Aorta (tissue), 5 donors: ENCODE measurements at places on chromosomes 7 and 10.

- DNase-seq, result peak; percentile 88
These were observed 63.9 kb downstream of the TMEM209 start for GRCh38 chr7:130141161-130141883.

DNA sequence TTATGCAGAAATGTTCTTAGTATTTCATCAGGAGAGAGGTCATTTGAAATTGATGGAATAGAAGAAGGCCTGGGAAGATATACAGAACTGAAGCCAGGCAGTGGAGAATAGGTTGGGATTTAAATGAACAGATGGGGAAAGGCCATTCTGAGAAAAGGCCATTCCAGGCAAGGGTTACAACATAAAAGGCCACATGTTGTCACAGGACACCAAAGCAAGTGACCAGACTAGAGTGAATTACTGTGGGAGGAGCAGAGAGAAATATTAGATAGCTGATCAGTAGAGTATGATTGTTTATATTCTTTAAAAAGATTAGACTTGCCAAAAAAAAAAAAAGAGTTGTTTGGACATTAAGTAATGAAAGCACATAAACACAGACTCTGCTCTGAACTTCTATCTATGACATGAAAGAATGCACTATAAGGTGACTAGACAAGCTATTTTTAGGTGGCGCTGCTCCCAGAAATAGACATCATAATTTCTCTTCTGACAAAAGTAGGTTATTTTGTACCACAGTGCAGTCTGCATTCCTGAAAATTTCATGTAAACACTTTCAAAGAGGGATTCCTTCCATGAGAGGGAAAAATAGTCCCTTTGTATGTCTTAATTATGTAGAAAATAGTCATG is 55.2 kb upstream of the DKK1 start:
- no peak for DNase-seq

- no peak for DNase-seq
These were observed 244.4 kb upstream of the SLC26A5 start for GRCh38 chr7:103690242-103690974.

DNA sequence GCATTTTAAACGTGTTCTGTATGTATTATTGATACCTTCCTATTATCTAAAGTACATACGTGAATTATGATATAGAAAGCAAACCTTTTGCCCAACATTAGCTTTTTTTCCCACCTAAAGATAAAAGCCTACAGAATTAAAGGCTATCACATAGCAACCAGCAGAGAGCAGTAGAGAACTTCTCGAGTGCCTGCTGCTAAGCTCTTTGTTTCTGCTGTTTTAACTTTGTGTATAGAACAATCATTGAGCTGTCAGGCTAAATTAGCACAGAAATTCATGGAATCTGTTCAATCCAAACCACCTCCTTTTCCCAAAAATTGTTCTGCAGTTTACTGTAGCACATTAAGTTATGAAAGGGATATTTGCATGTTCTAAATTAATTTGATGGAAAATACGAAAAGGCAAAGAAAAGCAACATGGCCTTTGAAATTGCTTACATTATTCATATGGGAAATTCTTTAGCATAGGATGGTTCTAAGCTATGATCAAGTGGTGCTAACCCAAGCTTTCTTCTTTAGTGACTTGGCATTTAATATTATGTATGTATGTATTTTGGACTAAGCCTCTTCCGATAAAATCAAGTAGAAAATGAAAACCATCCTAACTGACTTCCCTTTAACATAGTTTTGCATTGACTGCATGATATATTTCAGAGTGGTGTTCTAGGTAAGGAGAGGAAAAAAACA is 1288.5 kb downstream of the GATA3 start:
- DNase-seq, result no peak

DNA sequence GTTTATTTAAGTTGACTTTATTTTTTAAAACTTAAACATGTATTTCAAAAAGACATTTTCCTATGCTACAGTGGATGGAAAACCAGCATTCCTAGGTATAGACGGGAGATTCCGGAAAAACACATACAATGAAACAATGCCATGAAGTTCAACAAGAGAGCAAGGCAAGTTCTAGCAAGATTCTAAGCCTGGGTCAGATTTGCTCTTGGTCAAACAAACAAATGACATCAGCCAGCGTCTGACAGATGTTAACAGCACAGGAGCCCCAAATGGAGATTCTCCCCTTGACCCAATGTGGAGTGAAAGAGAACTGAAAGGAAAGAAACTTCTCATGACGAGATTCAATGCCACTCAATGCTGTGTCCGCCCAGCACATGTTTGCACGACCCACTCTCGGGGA is 149.9 kb downstream of the NEURL1 start:
- DNase-seq, result no peak

- DNase-seq, result no peak
These were observed 221.0 kb downstream of the TWIST1 start for GRCh38 chr7:18896343-18896975.

DNA sequence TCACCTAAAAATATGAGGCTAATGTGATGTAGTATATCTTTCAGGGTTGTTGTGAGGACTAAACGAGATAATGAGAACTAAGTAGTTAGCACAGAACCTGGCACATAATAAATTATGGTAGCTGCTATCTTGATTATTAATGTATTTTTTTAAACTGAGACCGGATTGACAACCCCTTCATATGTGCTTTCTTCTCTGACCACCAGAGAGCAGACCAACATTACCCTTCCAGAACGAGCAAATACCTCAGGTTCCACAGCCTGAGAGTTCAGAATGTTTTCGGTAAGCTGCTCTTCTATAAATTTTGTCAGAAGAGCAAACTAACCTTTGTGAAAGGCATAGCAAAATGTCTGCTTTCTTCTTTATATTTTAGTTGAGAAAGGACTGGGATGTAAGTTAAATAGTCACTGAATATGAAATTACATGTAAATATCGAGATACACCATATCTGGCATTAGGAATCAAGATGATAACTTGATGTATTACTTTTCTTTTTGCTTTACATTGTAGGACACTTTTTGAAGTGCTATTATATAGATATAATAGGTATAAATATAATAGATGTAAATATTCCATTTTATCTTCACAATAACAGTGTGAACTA is 13.6 kb upstream of the BPGM start:
- DNase-seq, result no peak

DNA sequence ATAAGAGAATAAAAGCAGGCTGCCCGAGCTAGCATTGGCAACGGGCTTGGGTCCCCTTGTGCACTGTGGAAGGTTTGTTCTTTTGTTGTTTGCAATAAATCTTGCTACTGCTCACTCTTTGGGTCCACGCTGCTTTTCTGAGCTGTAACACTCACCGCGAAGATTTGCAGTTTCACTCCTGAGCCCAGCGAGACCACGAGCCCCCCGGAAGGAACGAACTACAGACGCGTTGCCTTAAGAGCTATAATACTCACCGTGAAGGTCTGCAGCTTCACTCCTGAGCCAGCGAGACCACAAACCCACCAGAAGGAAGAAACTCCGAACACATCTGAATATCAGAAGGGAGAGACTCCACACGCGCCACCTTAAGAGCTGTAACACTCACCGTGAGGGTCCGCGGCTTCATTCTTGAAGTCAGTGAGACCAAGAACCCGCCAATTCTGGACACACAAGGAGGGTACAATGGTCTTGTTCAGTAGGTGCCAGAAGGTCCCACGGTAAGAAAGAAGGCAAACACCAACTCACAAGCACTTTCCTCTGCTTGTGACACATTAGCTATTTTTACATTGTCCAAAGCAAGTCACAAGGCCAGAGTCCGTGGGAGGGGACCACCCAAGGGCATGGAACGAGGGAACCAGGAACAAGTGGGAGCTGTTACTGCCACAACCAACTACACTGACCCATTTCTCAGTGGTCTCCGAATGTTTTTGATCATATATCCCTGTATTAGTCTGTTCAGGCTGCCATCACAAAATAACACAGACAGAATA is 29.2 kb upstream of the CACUL1 start:
- DNase-seq, result no peak

DNA sequence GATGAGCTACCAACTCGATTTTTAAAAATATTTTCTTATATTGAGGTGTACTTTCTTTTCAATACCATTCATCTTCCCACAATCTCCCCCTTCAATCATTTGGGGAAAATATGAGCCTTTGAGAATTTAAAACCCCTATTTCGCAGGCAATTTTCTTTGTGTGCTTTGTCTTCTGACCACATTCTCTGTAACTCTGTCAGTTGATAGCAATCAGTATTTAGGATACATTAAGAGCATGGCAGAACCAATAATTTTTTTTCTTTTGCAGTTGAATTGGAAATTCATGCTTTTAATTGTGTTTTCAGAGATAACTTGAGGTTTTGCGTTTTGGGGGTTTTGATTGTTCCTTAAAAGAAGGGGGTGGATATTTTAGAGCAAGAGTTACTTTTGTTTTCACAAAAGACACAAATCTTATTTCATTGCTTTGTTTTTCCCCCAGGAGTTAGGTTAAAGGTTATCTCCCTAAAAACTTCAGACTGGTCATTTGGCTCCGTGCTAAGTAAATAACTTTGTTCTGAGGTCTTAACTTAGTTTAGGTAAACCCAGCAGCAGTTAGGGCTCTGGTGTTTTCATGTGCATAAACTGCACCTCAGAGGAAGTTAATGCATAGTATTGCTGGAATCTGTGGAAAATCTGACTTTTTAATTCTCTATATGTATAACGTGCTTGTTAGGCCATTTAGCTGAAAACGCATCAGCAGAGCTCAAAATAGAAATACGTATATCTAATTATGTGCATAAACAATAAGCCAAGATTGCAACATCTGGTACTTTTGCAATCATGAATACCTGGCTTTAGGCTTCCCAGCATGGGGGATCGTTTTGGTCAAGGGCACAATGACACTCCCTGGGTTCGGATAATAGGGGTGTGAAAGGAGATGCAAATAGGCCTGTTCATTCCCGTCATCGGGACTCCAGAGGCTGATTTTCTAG is 676.4 kb upstream of the ANKRD30A start:
- DNase-seq, result no peak

GRCh38 chr7:2478399-2478785 is 2.2 kb upstream of the GRIFIN start:
- DNase-seq, result peak; percentile 90

DNA sequence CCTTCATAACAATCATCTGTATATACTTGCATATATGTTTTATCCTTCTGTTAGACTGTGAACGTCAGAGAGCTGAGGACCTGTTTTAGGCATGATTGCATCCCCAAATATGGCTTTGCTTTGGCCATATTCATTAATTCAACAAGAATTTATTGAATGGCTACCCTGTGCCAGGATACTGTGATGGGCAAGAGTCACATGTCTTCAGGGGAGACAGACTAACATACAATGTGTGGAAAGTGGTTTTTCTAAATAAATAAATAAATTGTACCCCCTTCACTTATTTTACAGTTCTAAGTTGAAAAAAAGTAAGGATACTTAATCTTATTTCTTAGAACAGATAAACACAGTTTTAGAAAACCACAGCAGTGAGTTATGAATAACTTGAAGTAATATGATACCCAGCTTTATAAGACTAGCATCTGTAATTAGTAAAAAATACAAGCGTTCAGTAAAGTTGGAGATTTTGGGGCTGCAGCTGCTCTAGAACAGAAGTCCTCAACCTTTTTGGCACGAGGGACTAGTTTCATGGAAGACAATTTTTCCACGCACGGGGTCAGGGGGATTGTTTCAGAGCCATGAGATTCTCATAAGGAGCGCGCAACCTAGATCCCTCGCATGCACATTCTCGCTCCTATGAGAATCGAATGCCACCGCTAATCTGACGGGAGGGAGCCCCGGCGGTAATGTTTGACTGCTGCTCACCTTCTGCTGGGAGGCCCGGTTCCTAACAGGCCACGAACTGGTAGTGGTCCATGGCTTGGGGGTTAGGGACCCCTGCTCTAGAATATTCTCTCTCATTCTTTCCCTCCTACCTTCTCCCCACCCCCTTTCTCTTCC is 89.4 kb upstream of the MTPN start:
- no peak for DNase-seq

GRCh38 chr7:47194516-47195057 is 387.3 kb downstream of the TNS3 start:
- DNase-seq, result no peak

GRCh38 chr10:24617771-24618396 is 105.8 kb downstream of the ARHGAP21 start:
- peak; percentile 85 for DNase-seq

- DNase-seq, result no peak
These were observed 9.7 kb downstream of the COMTD1 start for GRCh38 chr10:75226095-75226494.

DNA sequence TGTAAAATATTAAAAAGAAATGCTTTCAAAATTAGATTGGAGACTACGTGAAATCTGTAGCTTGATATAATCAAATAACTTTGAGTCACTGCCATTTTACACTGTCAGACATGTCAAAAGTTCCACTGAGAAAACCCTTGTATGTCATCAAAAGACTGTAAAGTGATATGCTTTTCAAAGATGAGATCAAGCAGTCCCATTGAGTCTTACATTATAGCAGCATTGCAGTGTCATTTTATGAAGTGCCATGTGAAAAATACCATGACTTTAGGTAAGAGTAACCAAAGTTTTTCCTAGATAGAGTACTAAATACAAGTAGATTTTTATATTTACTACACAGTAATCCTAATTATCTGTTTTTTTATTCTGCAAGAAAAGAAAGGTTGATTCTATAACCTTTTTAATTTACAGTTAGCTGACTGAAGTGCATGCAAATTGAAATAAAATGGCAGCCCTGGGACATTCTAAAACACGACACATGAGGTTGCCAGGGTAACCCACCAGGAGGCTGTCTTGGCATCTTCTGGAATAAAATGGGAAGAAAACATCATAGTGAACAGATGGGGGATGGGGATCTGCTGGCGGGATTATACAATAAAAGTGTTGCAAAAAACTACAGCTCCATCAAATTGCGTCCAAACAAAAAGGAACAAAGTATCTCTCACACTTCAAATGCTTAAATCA is 91.3 kb upstream of the TMEM106B start:
- DNase-seq, result no peak

DNA sequence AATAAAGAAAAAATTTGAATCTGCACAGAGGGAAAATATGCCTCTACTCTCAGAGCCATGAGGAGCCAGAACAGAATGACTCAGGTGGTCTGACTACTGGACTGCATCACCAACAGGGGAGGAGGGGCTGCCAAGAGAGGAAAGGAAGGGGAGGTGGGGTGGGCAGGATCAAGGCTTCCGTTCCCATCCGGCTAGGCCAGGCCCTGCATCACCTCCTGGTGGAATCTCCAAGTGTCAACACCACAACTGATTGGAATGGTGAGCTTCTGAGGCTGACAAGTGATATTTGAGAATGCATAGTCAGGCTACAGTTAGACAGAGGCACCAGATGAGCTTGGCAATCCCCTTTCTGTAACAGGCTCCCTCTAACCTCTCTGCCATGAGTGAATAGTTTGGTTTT is 10.4 kb upstream of the GPR26 start:
- no peak for DNase-seq

DNA sequence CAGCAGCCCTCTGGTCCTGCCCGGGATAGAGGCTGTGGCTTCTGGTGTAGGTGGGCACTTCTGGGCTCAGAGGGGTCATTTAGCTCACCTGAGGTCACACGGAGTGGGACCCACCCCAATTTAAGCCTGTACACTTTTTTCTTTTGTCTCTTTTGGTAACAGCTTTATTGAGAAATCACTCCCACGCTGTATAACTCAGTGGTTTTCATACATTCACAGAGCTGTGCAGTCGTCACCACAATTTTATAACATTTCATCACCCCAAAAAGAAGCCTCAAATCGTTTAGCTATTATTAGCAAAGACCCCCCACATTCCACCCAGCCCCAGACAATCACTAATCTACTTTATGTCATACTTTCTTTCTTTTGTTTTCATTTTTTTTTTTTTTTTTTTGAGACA is 62.3 kb downstream of the LHPP start:
- no peak for DNase-seq

GRCh38 chr7:26479581-26479980 is 187.9 kb downstream of the SNX10 start:
- DNase-seq, result no peak

- DNase-seq, result no peak
These were observed 37.7 kb downstream of the INSYN2A start for GRCh38 chr10:127158662-127159061.
